ENCODE measurements at places on chromosomes 6 and 20.

- DNase-seq = peak; percentile 39
These were observed 11.9 kb upstream of the ZFAND3 start for GRCh38 chr6:37807656-37808055.

DNA sequence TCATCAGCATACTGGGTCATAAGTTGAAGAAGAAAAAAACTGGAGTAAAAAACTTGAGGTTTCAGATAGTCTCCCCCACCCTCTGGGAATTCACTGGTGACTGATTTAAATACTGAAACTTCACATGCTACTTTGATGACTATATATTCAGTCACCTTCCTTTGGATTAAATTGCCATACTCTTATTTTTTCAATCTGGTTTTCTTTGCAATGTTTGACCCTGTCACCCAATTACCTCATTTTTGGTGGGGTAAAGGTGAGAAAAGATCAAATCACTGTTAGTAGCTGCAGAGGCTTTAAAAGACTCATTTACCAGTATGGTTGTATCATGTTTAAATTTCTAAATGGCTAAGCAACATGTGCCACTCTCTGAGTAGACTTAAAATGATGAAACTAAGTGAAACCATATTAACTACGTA, 862.7 kb upstream of the FLRT3 start:
- no peak for DNase-seq

- no peak for DNase-seq
These were observed at the start of gene PLTP for GRCh38 chr20:45911486-45912343. Gene PLTP (minus strand): TSS chr20:45912155. CDS start chr20:45911452, 703 bp downstream.

DNA sequence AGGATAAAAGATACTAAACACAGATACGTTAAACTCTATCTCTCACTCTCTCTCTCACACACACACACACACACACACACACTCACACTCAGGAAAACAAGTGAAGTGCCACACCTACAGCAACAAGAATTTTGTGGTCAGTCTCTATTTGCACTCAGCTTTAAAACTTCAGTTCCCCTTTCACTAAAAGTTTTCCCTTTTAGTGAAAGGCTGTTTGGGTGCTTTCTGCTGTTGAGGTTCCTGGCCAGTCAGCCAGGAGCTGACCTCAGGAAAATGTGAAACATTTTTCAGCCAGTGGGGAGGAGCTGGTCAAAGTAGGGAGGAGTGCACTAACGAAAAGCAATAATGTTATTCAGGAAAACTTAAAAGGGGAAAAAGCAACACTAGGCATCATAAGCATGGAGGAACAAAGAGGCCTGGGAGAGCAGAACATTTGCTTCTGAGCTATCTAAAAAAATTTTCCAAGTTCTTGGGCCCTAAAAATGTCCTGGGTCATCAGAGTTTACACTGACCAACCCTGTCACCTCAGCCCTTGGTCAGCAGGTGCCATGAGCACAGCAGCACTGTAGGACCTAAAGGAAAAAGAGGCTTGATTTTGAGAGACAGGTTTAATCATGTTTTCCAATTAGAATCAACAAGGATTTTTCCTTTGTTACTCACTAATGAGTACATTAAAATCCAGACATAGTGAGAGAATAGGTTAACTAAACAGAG, 30.7 kb upstream of the NT5E start:
- no peak for DNase-seq

- DNase-seq = no peak
These were observed 114.2 kb upstream of the BEND6 start for GRCh38 chr6:56840467-56841380.

DNA sequence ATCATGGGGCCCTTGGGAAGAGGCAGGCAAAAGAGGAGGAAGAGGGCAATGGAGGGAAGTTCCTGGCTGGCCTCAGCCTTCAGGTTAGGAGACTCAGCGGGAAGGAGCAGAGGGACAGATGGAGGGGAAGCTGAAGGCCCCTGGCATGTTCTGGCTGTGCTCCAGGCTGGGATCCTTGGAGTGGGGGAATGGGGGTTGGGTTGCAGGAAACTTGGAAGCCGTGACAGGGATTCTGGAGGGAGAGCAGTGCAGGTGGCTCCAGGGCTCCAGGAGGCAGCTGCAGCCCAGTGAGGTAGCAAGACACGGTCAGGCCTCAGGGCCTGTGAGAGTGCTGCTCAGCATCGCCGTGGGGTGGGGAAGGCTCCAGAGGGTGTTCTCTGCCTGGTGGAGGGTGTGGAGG, 64.6 kb upstream of the SCP2D1 start:
- no peak for DNase-seq

DNA sequence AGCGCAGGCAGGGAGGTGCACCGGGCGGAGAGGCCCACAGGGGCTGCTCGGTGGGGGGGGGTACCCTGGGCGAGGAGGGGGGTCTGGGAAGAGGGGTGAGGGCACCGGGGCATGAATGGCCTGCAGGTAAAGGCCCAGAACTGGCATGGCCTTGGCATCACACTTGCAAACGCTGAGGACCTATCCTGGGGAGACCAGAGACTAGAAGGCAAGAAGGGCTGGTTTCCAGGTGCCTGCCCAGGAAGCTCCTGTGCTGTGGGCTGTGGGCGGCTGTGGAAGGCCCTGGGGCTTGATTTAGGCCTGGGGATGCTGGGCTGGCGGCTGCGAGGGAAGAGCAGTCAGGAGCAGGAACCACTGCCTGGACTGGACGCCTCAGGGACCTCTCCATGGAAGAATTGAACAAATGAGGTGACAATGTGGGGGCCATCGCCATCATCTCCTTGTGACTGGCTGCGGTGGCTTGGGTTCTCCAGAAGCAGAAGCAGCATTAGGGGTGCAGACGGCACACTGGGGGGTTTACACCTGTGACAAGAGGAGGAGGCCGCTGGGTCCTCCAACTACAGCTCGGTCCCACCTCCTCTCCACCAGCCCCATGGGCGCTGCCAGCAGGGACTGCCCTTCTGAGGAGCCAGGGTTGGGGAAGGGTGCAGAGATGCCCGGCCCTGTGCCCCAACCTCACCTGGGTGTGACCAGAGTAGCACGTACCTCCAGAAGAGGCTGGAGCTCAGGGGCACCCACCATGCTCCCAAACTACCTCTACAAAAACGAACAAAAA, 32.1 kb upstream of the IRF4 start:
- no peak for DNase-seq

- no peak for DNase-seq
These were observed 157.6 kb upstream of the OLIG3 start for GRCh38 chr6:137651591-137652335.
